ENCODE measurements at places on chromosomes 6 and 20. TPM values are rescaled to one million over a fixed set of nuclear protein-coding genes. Genes with fewer than 3 reads are reported as not detected.

Gene OR14J1
- total RNA-seq: not detected

Gene GINS1
- 8.0 TPM for total RNA-seq

Gene DTD1
- 29.0 TPM for total RNA-seq

Gene NKAPL
- total RNA-seq: 1.6 TPM

Gene NKAIN4
- total RNA-seq: 27.2 TPM

Gene ZNF334
- 13.5 TPM for total RNA-seq

Gene STMND1
- total RNA-seq: not detected

Gene GNRH2
- total RNA-seq: not detected

Gene CTSA
- 90.0 TPM for total RNA-seq

Gene SMLR1
- total RNA-seq: 0.29 TPM

Gene OR2J3
- not detected for total RNA-seq

Gene C20orf96
- total RNA-seq: 17.0 TPM

Gene TFEB
- total RNA-seq: 18.3 TPM

Gene CD109
- total RNA-seq: 18.4 TPM

Gene LAMP5
- 4.0 TPM for total RNA-seq

Gene VNN1
- total RNA-seq: 0.35 TPM

Gene COL21A1
- 91.7 TPM for total RNA-seq

Gene SLC35F1
- total RNA-seq: 5.5 TPM

Gene ECT2L
- 0.06 TPM for total RNA-seq

Gene FHL5
- 0.93 TPM for total RNA-seq

Gene NHLRC1
- 3.2 TPM for total RNA-seq

Gene ADAM33
- 24.6 TPM for total RNA-seq

Gene CST5
- total RNA-seq: not detected

Gene PXDC1
- total RNA-seq: 22.7 TPM

Gene GCNT2
- 14.4 TPM for total RNA-seq

Gene PTK6
- total RNA-seq: 0.76 TPM
